Stimulated activated naive CD8-positive, alpha-beta T cell treated with anti-CD3 and anti-CD28 coated beads, Interleukin-15, amount 100 ng/mL, for 72 hours (primary cell): ENCODE measurements at places on chromosomes 11 and 22.

DNA sequence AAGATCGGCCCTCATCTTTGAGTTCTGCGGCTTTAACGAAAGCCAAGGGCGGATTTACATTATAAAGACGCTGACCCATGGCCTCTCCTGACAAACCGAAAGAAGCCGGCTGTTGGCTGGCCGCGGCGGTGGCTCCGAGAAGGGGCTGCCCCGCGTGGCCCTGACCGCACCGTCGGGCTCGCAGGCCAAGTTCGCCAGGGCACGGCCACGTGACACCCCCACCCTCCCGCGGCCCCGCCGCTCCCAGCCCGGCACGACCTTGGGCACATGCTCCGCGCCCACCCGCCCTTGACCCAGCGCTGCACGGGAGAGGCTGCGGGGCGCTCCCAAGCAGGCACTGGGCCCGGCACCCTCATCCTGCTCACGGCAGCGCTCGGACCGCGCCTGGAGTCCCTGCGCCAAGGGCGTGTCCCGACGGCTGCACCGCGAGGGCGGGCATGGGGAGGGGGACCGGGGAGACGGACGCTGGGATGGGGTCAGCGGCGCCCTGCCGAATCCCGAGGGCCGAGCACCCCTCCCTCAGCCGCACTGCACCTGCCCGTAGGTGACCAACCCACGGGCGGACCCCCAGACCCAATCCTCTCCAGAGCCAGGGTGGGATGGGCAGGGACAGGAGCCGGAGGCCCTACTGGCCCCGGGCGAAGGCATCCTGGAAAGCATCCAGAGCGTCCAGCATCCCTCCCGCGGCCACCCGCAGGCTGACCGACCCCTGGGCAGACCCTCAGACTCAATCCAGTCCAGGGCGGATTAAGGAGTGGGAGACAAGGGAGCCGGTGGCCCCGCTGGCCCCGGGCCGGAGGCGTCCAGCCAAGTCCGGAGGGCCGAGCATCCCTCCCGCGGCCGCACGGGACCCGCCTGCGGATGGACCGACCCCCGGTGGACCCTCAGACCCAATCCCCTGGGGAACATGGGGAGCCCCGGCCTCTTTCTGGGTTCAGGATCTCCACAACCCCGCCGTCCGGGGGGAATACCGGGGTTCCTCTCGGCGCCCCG, 759 bp downstream of the CPT1A start:
- peak; percentile 25 for DNase-seq

DNA sequence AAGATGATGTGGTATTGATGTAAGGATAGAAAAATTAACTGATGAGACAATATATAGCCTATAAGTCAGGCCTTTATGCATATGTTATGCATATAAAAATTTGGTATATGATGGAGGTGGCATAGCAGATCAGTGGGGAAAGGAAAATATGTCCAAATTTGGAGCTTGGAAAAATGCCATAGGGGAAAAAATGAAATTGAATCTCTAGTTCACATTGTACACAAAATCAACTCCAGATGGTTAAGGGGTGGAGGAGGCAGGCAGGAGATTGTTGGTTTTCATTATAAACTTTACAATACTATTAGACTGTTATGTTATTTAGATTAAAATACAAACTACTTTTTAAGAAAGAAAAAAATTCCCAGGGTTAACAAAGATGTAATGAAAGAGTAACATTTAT, 15.1 kb upstream of the CD3E start:
- no peak for DNase-seq

DNA sequence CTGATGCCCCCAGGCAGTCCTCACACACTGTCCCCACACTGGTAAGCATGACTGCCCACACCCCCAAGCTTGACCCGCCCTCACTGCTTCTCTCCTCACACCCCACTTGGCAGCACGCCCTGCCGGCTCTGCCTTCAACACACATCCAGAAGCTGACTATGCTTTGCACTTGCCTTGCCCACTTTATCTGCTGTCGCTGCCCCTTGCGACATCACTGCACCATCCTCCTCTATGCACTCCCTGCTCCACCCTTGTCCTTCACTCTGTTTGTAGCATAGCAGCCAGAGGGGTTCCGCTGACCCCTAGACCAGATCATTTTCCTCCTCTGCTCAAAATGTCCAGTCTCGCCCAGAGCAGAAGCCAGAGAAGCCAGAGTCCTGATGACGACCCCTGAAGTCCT, 25.3 kb upstream of the SLC25A1 start:
- no peak for DNase-seq

- DNase-seq: peak; percentile 70
Observed at GRCh38 chr22:30922151-30922611, 46.4 kb downstream of the MORC2 start.

- no peak for DNase-seq
Observed at GRCh38 chr11:118169300-118170140, 6.9 kb downstream of the SCN2B start.

DNA sequence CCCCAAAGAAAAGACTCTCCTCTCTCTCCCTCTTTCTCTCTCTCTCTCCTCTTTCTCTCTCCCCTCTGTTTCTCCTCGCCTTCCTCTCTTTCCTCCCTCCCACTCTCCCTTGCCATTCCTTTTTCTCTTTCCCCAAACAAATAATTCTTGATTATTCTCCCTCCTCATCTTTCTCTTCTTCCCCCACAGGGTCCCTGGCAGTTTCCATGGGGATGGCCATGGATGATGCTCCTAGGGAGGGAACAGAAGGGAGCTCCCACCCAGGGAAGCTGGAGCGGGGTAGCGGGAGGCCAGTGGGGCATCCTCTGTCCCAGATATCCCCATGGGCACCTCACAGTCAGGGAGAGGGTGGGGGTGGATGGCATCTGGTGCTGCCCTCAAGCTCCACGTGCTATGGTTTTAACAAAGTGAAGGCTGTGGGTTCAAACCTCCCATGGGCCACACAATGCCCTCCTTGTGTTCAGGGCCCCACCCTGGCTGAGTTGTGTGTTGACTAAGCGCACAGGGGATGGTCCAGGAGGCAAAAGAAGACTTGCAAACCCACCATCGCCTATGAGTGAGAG, 266.4 kb downstream of the BUD13 start:
- no peak for DNase-seq

- DNase-seq: peak; percentile 37
Observed at GRCh38 chr11:75547617-75548058, 14.4 kb upstream of the SERPINH1 start.

DNA sequence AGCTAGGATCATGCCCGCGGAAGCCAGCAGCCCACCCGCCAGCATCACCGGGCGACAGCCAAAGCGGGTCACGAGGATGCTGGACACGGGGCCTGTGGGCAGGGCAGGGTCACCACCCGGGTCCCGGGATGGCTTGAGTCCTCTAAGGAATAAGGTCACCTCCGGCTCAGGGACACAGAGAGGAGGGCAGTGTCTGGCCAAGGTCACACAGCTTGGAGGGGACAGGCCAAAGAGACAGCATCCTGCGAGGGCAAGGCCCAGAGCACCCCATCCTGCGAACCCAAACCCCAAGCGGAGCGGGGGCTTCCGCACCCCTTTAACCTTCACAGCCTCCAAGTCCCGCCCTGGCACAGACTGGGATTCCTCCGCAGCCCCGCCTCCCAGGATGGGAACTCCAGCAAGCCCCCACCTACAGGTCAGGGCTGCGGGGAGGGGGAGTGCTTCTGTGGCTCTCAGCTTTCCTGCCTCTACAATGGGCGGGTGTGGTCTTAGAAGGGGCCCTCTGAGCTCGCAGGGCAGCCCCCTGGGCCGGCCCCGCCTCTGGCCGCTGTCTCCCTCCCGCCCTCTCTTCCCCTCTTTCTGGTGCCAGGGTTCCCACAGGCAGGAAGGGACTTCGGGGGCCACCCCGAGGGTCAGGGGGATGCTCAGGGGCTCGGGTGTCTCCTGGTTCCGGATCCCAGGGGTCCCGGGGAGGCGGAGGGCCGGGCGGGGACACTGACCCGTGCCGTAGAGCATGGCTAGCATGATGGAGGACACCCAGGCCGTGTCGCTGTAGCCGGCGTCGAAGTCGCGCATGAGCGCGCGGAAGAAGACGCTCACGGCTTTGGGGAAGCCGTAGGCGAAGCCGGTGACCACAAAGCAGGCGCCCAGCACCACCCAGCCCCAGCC, 1.8 kb downstream of the SLC16A8 start:
- no peak for DNase-seq

DNA sequence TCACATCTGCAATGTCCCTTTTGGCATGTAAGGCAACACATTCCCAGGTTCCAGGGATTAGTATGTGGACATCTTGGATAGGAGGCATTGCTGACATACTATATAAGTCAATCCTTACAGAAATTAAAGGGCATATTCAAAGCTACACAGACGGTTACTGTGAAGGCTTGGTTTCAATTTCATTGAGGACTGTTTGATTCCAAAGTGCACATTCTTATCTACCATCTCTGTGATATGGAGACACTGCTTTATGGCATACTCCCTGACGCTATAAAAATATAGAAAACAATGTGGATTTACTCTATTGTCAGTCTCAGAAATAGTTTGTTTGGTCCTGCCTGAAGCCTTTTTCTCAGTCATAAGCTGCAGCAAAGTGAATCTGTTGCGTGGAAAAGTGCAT, 1486.7 kb downstream of the FAM181B start:
- no peak for DNase-seq

- no peak for DNase-seq
Observed at GRCh38 chr22:42797011-42797410, 60.1 kb downstream of the ARFGAP3 start.

DNA sequence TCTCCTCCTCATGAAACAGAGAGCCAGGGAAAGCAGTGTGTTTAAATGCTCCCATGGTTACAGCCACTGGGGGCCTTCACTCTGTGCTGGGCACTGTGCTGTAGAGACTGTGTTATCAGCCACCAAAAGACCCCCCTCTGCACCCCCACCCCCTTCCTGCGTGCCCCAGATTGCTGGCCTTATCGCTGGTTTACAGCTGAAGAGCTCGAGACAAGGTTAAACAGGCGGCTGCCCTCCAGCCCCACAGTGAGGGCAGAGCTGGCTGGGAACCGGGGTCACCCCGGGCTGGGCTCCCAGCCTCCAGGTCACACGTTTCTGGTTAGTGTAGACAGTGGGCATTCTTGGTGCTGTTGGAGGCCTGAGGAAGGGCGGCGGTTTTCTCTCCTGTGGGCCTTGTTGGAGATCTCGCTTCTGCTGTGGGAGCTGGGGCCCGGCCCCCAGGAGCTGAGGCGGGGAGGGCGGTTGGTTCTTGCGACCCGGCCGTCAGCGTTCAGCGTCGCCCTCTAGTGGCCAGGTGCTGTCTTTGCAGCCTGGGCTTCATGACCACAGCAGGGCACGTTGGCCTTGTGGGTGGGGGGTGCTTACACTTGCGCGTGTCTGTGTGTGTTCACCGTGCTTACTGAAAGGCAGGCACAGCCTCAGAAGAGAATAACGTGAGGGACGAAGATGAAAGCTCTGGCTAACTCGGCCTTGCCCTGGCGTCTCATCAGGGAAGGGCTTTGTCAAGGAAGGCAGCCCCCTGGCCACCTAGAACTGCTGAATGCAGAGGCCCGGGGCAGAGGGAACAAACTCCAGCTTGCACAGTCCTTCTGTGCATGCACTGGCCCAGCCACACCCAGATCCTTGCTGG, 40.8 kb downstream of the TBC1D22A start:
- DNase-seq: peak; percentile 62

DNA sequence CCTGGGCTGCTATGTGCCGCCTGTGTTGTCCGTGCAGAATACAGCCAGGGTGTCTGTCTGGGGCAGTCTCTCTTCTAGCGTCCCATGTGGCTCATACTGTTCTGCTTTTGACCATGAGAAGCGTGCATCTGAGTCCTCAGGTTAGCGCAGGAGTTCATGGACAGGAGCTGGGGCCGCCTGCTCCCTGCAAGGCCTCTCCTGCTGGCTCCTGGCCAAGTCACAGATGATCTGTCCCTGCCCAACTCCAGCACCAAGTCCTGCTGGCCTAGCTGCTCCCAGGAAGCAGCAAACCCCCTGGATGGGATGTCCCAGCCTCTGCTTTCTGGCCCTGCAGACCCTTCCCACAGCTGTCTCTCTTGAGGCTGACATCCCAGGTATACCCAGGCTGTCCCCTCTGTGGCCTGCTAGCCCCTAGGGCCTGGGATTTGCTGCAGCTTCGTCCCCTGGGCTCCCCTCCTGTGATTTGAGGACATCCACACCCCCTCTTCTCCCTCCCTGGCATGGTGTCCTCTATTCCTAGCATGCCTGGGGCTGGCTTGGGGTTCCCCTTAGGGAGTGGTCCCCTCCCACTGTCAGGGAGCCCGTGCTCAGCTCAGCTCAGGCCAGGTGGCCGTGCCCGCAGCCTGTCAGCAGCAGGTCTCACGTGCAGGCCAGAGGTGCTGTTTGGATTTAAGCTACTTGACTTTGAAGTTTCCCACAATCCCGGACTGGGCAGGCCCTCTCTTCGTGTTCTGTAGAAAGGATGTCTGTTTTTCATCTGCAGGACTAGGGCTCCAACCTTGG, 17.8 kb downstream of the PRR5 start:
- DNase-seq: no peak

DNA sequence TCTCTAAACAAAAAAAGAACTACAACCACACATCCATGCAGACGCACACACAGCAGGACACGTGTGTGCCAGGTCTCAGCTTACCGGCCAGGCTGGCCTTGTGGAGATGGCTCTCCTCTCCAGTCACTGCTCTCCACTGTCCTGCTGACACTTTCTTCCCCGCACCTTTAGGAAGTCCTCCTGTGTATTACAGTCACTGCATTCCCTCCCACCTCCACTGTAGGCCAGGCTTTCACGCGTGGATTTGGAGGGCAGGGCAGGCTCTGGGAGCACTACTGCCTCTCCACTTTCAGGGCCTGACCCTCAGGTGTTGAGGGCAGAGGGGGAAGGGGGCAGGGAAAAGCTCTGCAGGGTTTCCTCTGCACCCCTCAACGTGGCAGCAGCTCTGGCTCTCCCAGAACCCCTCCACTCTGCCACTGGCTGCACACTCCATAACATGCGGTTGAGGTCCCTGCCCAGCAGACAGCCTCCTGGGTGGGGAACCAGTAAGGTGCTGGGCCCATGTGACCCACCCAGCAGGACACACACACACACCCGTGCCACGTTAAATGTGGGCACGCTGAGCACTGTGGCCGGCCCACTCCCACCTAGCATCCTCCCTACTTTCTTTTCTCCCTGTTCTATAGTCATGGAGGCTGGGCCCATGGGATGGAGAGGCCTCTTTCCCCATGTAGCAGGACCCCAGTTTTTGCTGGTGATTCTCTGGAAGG, 107.0 kb upstream of the PITPNB start:
- no peak for DNase-seq

GRCh38 chr11:79206951-79207350, 233.9 kb downstream of the TENM4 start:
- no peak for DNase-seq

DNA sequence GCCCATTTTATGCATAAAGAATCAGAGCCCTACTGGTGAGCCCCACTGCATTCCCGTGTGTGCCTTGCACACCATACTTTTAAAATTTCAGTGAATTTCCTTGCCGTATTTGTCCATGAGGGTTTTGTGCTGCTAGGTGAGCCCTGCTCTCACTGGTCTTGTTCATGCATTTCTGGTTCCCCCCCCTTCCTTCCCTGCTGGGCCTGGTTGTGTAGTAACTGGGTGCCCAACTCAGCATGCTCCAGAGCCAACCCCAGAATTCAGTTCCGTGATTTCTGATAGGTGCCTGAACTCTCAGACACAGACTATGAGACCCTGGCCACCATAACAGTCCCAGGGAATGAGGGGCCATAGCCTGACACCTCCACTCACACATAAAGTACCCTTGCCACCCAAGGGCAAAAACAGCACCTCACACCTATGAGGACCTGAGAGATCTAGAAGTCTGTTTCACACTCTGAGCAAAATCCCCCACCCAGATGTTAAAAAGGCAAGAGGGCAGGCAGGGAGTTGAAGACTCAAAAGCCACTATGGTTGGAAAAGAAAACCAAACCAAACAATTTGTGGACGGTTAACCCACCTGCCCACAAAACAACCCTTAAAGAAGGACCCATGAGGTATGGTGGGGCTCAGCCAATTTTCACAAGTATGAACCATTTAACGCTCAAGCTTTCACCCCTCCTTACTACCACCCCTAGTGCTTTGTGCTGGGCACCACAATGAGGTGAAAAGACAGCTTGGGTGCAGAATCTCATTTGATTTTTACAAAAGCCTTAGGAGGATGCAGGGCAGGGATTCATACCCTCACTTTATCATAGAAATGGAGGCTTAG, 16.8 kb upstream of the IL10RA start:
- DNase-seq: peak; percentile 61
